ENCODE measurements at places on chromosomes 3 and 15.

GRCh38 chr15:73273181-73274002 lies 95.4 kb downstream of the HCN4 start:
- H3K4me3 ChIP-seq, result no peak overlapping the region
- H3K27me3 ChIP-seq, result no peaks in the 10 kb centered on the region
- peaks cover 14% of the 10 kb centered on the region for H3K36me3 ChIP-seq

DNA sequence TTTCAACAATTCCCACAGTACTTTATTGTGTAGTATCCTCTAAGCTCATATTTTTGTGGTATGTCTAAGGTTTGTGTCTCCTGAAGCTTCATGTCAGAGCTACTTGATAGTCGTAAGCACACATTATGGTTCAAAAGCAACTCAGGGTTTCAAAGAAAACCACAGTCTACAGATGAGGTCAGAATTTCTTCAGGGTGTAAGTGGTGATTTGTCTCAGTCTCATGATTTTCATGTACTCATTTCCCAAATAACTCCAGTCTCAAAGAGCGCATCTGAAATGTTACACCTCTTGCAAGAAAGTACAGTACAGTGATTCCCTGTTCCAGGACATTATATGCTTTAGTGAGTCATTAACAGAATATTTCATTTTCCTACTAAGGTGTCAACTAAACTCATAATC lies 47.5 kb upstream of the SSR3 start:
- no peak overlapping the region for H3K4me3 ChIP-seq
- ATAC-seq, result peak; percentile 84
- peaks cover 6% of the 10 kb centered on the region for H3K27me3 ChIP-seq
- H3K4me1 ChIP-seq, result peaks cover 11% of the 10 kb centered on the region
- H3K36me3 ChIP-seq, result no peaks in the 10 kb centered on the region

DNA sequence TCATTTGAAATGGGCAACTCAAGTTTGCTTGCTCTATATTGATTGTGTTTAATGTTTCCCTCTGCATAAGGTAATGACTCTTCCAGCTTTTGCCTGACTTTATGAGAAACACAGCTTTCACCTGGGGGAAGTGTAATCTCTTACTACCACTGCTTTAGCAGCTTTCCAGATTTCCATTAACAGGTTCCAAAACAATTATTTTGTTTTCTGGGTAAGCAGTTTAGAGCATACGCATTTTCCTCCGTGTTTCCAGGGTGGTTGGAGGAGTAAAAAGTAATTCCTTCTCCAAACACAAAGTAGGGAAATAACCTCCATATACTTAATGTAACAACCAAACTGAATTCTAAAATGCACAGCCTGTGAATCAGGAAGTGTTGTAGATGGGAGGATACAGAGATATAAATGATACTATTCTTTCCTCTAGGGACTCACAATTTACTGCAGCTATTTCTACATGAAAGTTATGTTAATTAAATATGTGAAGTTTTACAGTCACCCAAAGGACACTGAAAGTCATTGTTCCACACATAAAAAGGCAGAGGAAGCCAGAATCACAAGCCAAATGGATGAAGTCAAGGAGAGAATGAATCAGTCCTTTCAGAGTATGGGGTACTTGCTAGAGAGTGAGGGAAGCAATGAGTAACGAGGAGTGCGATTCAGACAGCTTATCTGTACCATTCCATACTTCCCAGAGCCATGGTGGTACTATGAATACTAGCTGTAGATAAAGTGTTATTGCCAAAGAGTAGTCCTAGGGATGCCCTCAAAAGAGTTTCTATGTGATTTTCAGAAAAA lies 16.6 kb downstream of the ST3GAL6 start:
- no peaks in the 10 kb centered on the region for H3K4me1 ChIP-seq
- no peak overlapping the region for H3K4me3 ChIP-seq
- no peak for ATAC-seq
- no peak overlapping the region for H3K27ac ChIP-seq
- H3K27me3 ChIP-seq, result peaks cover 29% of the 10 kb centered on the region
- no peaks in the 10 kb centered on the region for H3K36me3 ChIP-seq

GRCh38 chr15:58987036-58987435 lies 427 bp upstream of the RNF111 start:
- peaks cover 39% of the 10 kb centered on the region for H3K36me3 ChIP-seq
- H3K4me1 ChIP-seq, result peaks cover 29% of the 10 kb centered on the region
- H3K27ac ChIP-seq, result peak overlapping the region; percentile 99
- H3K27me3 ChIP-seq, result no peaks in the 10 kb centered on the region

- no peaks in the 10 kb centered on the region for H3K4me1 ChIP-seq
- H3K27ac ChIP-seq, result no peak overlapping the region
- no peak for ATAC-seq
- H3K4me3 ChIP-seq, result no peak overlapping the region
- H3K36me3 ChIP-seq, result no peaks in the 10 kb centered on the region
These were observed 37.0 kb upstream of the CPOX start for GRCh38 chr3:98630416-98630815.

DNA sequence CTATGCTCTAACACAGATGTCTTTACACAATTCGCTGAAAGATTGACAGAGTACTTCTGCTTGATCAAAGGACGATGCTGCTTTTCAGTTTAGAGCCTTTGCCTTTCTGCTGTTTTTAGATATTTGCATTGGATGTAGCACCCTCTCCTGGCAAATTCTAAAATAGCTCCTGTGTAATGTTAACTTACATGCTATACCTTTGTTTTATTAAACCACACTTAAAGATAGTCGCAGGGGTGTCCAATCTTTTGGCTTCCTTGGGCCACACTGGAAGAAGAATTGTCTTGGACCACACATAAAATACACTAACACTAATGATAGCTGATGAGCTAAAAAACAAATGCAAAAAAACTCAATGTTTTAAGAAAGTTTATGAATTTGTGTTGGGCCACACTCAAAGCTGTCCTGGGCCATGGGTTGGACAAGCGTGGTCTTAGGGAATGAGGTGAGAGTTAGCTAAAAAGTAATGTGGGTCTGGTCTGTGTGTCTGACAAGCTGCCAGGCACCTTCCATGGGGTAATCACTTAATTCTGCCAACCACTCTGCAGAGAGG lies 62.9 kb downstream of the ATG7 start:
- H3K36me3 ChIP-seq, result peaks cover 38% of the 10 kb centered on the region
- ATAC-seq, result peak; percentile 74
- H3K27me3 ChIP-seq, result no peaks in the 10 kb centered on the region
- no peak overlapping the region for H3K27ac ChIP-seq
- no peaks in the 10 kb centered on the region for H3K4me1 ChIP-seq

GRCh38 chr15:99340347-99340746 lies 89.1 kb downstream of the LRRC28 start:
- H3K27me3 ChIP-seq, result no peaks in the 10 kb centered on the region
- no peak overlapping the region for H3K27ac ChIP-seq
- H3K4me3 ChIP-seq, result no peak overlapping the region
- ATAC-seq, result no peak
- H3K4me1 ChIP-seq, result no peaks in the 10 kb centered on the region
- no peaks in the 10 kb centered on the region for H3K36me3 ChIP-seq

DNA sequence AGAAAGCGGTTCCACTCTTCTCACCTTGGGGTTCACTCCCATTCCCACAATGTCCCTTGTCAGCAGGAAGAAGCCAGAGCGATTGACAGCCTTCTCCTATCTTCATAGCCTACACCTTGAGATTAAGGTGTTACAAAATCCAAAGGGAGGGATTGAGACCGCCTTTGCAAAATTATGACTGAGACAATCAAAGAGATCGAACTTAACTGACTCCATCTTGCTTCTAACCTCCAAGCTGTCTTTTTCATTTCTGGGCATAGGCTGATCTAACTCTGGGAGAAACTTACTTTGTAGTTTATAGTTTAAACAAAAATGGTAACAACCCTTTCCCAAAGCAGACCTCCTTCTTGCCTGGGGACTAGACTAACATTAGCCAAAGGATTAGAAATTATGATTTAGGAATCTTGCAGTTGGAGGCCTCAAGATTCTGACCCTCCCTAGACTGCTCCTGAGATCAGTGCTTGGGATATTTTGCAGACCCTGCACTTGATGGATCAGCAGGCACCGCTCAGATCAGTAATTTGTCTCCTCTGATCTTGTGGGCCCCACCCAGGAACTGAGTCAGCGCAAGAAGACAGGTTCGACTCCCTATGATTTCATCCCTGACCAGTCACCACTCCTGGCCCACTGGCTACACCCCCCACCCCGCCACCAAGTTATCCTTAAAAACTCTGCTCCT lies 40.0 kb downstream of the PAQR5 start:
- no peak for ATAC-seq
- no peak overlapping the region for H3K4me3 ChIP-seq
- H3K4me1 ChIP-seq, result no peaks in the 10 kb centered on the region
- no peaks in the 10 kb centered on the region for H3K36me3 ChIP-seq

- H3K4me3 ChIP-seq, result peak overlapping the region; percentile 23
- peaks cover 5% of the 10 kb centered on the region for H3K4me1 ChIP-seq
- H3K36me3 ChIP-seq, result no peaks in the 10 kb centered on the region
- H3K27me3 ChIP-seq, result no peaks in the 10 kb centered on the region
- ATAC-seq, result no peak
- H3K27ac ChIP-seq, result no peak overlapping the region
These were observed 1.0 kb upstream of the MELTF start for GRCh38 chr3:197030379-197031314.

- no peak overlapping the region for H3K4me3 ChIP-seq
- H3K27me3 ChIP-seq, result no peaks in the 10 kb centered on the region
- H3K4me1 ChIP-seq, result no peaks in the 10 kb centered on the region
- H3K27ac ChIP-seq, result no peak overlapping the region
- no peak for ATAC-seq
- H3K36me3 ChIP-seq, result no peaks in the 10 kb centered on the region
These were observed 194.7 kb downstream of the NR1D2 start for GRCh38 chr3:24139463-24140412.

DNA sequence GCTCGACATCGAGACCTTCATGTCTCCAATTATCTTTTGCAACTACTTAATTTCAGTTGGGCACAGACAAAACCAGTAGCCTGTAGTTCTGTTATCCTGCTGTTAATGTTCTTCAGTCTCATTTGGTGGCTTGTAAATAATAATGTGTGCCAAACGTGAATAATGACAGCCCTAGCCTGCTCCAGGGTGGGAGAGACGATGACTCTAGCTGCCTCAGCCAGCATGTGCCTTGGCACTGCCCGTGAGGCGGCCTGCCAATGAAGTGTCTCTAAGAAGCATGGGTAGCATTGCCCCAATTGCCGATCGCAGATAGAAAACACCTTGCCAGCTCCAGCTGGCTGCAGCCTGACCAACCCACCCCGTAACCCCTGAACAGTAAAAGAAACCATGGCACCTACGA lies 58.8 kb downstream of the ASB7 start:
- no peak for ATAC-seq
- no peak overlapping the region for H3K27ac ChIP-seq
- peaks cover 3% of the 10 kb centered on the region for H3K27me3 ChIP-seq

DNA sequence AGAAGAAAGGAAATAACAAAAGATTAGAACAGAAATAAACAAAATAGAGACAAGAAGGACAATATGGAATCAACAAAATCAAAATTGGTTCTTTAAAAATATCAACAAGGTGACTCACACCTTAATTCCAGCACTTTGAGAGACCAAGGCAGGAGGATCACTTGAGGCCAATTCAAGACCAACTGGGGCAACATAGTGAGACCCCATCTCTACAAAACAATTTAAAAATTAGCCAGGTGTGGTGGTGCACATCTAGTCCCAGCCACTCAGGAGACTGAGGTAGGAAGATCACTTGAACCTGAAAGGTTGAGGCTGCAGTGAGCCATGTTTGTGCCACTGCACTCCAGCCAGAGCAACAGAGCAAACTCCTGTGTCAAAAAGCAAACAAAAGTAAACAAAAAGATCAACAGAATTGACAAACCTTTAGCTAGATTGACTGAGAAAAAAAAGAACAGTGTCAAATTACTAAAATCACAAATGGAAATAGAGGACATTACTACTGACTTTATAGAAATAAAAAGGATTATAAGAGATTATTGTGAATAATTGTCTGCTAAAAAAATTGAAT lies 190.7 kb upstream of the CGNL1 start:
- H3K27me3 ChIP-seq, result no peaks in the 10 kb centered on the region
- H3K36me3 ChIP-seq, result peaks cover 33% of the 10 kb centered on the region
- H3K27ac ChIP-seq, result no peak overlapping the region
- no peaks in the 10 kb centered on the region for H3K4me1 ChIP-seq
- no peak for ATAC-seq
- no peak overlapping the region for H3K4me3 ChIP-seq

GRCh38 chr3:10381336-10381735 lies 60.4 kb upstream of the SEC13 start:
- no peaks in the 10 kb centered on the region for H3K36me3 ChIP-seq
- H3K4me3 ChIP-seq, result no peak overlapping the region
- no peaks in the 10 kb centered on the region for H3K4me1 ChIP-seq
- H3K27me3 ChIP-seq, result peaks cover 8% of the 10 kb centered on the region
- H3K27ac ChIP-seq, result no peak overlapping the region

DNA sequence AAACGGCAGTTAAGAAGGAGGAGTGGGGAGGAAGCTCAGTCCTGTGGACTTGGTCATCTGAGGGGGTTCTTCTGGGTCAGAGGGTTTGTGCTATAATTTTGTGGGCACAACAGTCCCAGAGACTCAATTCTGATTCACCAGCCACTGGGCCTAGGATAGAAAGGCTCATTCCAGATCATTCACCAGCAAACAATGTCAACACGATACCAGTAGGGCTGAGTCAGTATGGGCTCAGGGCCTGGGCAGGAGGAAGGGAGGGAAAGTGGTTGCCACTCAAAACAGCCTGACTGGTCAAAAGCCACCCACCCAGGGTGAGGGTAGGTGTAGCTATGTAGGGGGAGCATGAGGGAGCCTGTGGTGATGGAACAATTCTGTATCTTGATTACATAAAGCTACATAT lies 86.9 kb upstream of the MEX3B start:
- ATAC-seq, result peak; percentile 37
- H3K36me3 ChIP-seq, result peaks cover 92% of the 10 kb centered on the region
- H3K27me3 ChIP-seq, result no peaks in the 10 kb centered on the region

DNA sequence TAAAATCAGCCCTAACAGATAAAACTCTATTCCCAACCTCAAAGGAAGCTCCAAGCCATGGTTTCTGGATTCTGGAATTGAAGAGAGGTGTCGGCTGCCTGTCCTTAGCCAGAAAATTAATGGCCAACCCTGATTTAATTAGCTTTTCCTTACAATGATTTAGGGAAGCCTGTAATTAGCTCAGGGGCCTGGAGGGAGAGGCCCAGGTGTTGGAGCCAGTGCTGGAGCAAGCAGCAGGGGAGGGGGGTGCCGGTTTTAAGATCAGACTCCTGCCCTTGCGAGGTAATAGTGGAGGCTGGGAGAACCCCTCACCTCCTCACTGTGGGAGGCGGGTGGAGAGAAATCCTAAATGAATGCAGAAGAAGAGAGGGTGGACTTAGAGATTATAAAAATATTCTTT lies 14.7 kb upstream of the ATP2B2 start:
- peaks cover 22% of the 10 kb centered on the region for H3K27me3 ChIP-seq
- ATAC-seq, result no peak
- H3K27ac ChIP-seq, result no peak overlapping the region
- H3K36me3 ChIP-seq, result no peaks in the 10 kb centered on the region
- H3K4me1 ChIP-seq, result no peaks in the 10 kb centered on the region

- ATAC-seq, result no peak
- peaks cover 14% of the 10 kb centered on the region for H3K4me1 ChIP-seq
- no peak overlapping the region for H3K27ac ChIP-seq
- no peak overlapping the region for H3K4me3 ChIP-seq
- H3K36me3 ChIP-seq, result peaks cover under 1% of the 10 kb centered on the region
- no peaks in the 10 kb centered on the region for H3K27me3 ChIP-seq
These were observed 161.6 kb downstream of the LPP start for GRCh38 chr3:188315553-188315952.
